Spinal cord (tissue), 10 donors: ENCODE measurements at places on chromosomes 1 and 21. TPM values are rescaled to one million over a fixed set of nuclear protein-coding genes. Genes with fewer than 3 reads are reported as not detected.

Gene IL20
- not detected for total RNA-seq

Gene SLC22A15
- 36.0 TPM for total RNA-seq

Gene F13B
- not detected for total RNA-seq

Gene KIAA0040
- total RNA-seq: 2.9 TPM

DNA sequence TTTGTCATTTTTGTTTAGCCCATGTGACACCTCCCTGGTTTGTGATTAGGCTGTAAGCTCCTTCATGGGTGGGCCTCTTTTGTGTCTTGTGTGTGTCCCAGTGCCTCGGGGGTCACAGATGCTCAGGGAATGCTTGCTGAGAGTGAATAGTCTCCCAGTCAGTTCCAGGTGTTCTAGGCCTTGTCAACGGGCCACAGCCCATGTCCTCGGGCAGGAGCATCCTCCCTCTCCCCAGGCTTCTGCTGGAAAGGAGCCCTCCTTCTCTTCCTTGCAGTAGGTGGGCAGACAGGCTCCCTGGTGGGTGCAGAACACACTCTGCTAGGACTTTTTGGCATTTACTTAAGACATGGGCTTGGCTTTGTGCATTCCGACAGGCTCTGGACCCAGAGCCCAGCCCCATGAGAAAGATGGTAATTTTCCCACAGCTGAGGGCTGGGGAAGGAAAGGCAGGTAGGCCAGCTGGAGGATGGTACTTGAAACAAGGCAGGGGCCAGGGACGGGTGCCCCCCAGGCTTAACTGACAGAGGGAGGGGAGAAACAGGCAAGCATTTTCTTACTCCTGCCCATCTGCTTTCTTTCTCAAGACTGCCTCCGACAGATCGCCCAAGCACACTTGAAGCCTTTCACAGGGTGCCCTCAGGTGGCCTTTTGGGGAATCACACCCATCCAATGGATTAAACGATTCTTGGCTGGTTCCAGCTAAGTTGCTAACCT lies 7.1 kb upstream of the CPLANE2 start:
- no peak overlapping the region for H3K27ac ChIP-seq
- H3K36me3 ChIP-seq: peaks cover 26% of the 10 kb centered on the region

- H3K4me1 ChIP-seq: no peaks in the 10 kb centered on the region
- no peak overlapping the region for H3K4me3 ChIP-seq
- no peaks in the 10 kb centered on the region for H3K36me3 ChIP-seq
- no peak for DNase-seq
These were observed 1.4 kb upstream of the IL24 start for GRCh38 chr1:206895837-206896242.

DNA sequence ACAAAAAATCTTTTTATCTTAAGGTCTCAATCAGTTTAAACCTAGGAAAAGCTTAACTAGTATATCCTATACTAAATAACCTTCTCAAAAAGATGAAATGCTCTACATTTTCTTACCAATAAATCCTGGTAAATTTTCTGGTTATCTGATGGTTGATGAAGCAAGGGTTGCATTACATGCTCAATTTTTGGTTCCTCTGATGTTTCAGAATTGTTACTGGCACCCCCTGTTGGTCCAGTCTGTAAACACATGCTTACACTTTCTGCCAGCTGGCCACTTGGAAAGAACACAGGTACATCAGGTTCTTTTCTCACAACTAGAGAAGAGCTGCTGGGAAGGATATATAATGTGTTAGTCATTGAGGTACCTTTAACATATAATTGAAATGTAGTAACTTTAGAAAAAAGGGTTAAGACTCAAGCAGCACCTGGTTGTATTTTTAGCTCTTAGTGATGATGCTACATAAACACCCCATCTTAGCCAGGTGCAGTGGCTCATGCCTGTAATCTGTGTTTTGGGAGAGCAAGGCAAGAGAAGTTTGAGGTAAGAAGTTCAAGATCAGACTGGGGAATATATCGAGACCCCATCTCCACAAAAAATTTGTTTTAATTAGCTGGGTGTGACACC lies 30.9 kb upstream of the TAL1 start:
- DNase-seq: peak; percentile 1
- H3K36me3 ChIP-seq: no peaks in the 10 kb centered on the region
- no peak overlapping the region for H3K4me3 ChIP-seq
- no peak overlapping the region for H3K27ac ChIP-seq
- H3K27me3 ChIP-seq: no peaks in the 10 kb centered on the region

DNA sequence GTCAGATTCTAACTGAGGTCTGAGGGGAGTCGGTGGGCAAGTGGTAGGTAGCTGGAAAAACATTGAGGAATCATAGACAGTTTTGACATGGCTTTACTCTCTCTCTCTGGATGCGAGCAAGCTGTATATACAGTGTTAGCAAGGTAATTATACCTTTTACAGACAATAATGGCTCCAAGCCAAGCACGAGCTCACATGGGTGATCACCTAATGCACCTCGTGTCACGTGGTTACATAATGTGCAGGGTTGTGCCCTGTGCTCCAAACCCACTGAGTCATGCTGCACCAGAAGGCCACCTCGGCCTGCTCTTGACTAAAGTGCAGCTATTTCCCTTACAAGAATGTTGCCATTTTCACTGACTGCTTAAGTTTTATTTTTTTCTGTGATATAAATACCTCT lies 7.6 kb upstream of the CLCA2 start:
- no peaks in the 10 kb centered on the region for H3K4me1 ChIP-seq
- no peak overlapping the region for H3K4me3 ChIP-seq
- no peaks in the 10 kb centered on the region for H3K27me3 ChIP-seq
- no peak overlapping the region for H3K27ac ChIP-seq
- H3K36me3 ChIP-seq: no peaks in the 10 kb centered on the region
- DNase-seq: no peak

DNA sequence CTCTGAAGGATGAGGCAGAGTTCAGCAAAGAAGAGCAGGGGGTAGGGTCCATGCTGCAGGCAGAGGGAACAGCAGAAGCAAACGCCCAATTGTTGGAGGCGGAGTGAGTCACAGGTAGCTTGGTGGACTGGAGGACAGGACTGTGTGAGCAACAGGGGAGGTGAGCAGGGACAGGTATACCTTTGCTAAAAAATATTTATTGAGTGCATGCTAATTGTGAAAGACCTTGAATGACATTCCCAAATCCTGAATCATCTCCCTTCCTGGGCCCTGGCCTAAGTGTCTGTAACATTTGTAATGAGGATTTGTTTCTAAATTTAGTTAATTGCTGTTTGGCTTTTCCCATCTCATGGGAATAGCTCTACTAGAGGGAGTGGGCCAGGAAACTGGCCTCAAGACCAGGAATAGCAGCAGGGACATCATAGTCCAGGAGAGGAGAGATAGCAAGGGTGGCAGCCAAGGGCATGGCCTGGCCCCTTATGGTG lies 123.7 kb downstream of the FOXD2 start:
- H3K36me3 ChIP-seq: no peaks in the 10 kb centered on the region
- H3K4me3 ChIP-seq: no peak overlapping the region
- H3K27ac ChIP-seq: no peak overlapping the region
- peaks cover 4% of the 10 kb centered on the region for H3K4me1 ChIP-seq

GRCh38 chr21:21612466-21612865 lies 614.3 kb downstream of the NCAM2 start:
- no peak overlapping the region for H3K27ac ChIP-seq
- H3K27me3 ChIP-seq: no peaks in the 10 kb centered on the region
- no peaks in the 10 kb centered on the region for H3K4me1 ChIP-seq
- no peaks in the 10 kb centered on the region for H3K36me3 ChIP-seq
- H3K4me3 ChIP-seq: no peak overlapping the region
